Activated T-helper 17 cell treated with anti-CD3 and anti-CD28 coated beads, Interleukin-2, amount 50 U/mL, for 72 hours (primary cell): ENCODE measurements at places on chromosomes 5 and 9.

DNA sequence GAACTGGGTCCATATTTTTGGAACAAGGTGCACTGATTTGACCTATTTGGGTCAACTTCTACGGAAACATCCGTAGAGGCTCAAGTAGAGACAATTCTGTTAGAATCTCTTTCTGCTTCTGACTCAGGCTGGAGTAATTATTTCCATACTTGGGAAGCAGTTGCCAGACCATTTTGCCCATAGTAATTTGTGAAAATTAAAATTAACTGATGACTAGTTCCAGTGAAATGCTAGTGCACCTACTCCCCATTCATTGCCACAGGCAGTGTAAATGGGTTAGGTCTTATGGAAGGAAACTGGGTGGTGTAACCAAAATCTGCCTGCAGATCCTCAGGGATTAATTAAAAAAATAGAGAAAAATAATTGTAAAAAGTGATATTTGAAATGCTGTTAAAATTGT lies 201.1 kb downstream of the TENT4A start:
- ATAC-seq, result no peak

DNA sequence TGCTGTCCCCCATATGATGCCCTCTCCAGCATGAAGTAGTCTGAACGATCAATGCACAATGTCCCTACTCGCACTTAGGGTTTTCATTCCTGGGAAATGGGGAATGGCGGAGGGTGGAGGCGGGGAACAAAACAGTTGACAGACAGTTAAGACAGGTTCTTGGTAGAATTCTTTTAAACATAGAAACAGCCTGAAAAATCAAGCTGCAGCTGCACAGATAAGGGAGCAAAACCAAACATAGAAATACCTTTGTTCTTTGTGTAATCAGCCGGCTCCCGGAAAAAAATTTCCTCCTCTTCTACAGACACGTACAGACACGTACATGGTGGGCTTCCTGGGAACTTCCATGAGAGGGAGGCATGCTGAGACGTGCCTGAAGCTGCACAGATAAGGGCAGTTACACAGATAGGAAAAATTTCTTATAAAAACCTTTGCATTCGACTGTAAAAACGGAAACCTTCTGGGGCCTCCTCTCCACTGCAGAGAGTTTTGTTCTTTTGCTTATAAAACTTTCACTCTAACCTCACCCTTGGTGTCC lies 662.4 kb upstream of the PTPRD start:
- no peak for ATAC-seq

GRCh38 chr9:82621447-82621846 lies 441.5 kb downstream of the RASEF start:
- no peak for ATAC-seq

DNA sequence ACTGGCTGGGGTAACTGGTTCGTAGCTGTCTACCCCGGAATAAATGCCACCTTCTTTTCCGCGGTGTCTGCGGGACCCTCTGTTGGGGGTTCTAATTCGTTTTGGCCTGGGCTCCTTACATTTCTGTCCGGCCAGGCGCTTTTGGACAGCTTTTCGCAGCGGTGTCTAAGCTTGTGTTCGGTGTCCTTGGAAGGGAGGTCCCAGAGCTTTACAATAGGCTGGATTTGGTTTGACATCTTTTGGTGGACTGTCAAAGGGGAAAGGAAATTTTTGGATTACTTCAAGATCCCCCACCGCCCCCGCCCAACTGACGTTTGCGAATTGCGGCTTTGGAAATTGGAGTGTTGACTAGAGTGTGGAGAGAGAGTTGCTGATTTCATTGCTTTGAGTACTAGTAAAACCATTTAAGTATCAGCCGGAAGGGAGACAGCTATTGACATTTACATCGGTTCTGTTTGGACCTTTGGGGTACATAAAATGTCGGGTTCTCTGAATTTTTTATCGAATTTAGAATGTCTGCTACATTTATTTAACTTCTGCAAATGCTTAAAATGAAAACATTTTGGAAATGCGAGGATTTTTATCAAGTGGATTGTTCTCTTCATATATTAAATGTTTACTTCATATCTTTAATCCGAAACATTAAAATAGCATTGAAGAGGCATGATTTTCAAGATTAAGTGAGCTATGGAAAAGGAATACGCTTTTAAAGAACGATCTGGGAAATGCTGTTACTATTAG lies 4.7 kb upstream of the PURA start:
- no peak for ATAC-seq

- ATAC-seq, result no peak
Measured at GRCh38 chr5:95670568-95670967, 12.2 kb downstream of the SPATA9 start.

GRCh38 chr5:37871023-37871815 lies 31.4 kb upstream of the GDNF start:
- ATAC-seq, result no peak

- ATAC-seq, result no peak
Measured at GRCh38 chr5:178107756-178108310, 5.5 kb upstream of the N4BP3 start.

DNA sequence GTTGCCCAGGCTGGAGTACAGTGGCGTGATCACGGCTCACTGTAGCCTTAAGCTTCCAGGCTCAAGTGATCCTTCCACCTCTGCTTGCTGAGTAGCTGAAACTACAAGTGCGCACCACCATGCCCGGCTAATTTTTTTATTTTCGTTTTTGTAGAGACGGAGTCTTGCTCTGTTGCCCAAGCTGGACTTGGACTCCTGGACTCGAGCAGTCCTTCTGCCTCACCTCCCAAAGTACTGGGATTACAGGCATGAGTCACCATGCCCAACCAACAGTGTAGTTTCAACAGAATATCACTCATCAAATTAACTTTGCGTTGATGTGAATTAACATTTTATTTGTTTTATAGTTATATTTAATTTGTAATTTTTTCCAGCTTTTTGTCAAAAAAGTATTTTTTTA lies 45.3 kb downstream of the WDR70 start:
- no peak for ATAC-seq

- peak; percentile 72 for ATAC-seq
Measured at GRCh38 chr5:33997331-33997983, 10.4 kb downstream of the AMACR start.

- ATAC-seq, result no peak
Measured at GRCh38 chr9:15724016-15724415, 171.2 kb downstream of the CCDC171 start.

DNA sequence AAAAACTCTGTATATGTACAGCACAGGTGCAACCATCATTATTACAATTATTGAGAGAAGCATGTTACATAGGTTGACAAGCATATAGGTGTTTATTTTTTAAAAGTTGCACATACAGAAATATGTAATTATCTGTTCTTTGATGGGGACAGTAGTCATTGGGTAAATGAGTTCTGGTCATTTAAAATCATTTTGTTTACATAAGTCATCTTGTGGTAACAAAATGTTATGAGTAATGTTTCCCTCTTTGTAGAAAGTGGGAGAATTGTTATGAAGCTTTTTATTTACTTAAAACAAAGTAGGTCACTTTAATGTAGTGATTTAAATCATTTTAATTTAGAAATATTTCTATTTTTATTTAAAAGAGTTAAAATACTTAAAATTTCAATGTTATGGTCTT lies 33.8 kb upstream of the FBXL17 start:
- no peak for ATAC-seq

GRCh38 chr5:124725040-124725434 lies 21.4 kb downstream of the ZNF608 start:
- ATAC-seq, result no peak

DNA sequence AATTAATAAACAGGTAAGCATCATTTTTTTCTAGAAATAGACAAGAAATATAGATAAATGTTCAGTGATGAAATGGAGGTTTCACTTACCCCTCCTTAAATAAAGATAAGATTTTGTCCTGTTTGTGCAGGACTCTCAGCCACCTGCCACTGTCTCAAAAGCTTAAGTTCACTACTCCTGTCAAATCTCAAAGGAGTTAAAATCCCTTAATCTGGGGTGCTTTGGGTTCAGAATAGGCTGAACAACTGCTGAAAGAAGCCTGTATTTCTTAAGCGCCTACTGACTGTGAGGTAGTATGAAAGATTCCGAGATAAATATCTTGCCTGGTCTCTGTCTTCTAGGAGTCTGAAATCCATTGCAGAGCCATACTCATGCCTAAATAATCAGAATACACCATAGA lies 3.7 kb upstream of the BRINP1 start:
- no peak for ATAC-seq

DNA sequence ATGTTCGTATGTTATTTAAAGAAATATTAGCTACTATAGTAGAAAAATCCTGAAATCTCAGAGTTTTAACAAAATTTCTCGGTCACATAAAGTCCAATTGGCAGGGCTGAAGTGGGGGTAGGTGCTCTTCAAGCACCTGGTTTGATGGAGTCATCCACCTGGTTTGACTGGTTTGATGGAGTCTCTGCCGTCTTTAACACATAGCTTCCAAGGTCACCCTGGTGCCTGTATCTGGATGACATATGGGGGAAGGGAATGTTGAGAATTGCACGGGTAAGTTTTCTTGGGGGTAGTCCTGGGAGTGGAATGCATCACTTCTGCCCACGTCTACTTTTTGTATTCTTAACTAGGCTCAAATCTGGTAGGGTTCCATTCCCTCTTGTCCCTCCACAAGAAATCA lies 351.2 kb downstream of the SH3GL2 start:
- ATAC-seq, result no peak

DNA sequence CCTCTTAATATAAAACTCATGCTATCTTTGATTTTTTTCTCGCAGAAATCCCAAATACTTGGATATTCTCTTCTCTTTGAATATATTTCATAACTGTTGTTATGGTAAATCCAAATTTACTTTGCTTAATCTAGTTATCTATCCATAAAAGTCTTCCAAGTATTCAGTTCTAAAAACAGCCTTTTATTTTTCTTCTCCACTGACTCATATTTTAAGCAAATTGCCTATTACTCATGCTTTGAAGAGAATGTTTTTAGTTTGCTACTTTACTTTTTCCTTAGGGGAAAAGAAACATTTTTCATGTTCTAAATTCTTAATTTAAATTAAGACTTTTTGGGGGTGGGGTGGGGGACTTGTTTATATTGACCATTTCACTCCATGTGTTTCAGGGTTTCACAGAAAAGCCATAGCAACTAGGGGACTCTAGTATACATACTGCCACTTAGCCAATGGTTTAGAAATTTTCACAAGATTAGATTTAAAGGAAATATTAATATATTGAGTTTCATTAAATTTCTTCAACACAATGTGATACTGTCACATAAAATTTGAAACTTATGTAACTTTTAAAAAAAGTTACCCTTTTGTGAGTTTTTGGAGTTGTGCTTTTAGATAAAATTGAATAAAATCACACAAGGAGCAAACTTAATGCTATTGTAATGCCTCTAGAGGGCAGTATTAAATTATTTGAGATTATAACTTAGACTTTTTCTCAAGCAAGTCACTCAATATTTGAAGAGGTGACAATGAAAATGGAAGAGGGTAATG lies 545.8 kb upstream of the ARRDC3 start:
- ATAC-seq, result no peak

DNA sequence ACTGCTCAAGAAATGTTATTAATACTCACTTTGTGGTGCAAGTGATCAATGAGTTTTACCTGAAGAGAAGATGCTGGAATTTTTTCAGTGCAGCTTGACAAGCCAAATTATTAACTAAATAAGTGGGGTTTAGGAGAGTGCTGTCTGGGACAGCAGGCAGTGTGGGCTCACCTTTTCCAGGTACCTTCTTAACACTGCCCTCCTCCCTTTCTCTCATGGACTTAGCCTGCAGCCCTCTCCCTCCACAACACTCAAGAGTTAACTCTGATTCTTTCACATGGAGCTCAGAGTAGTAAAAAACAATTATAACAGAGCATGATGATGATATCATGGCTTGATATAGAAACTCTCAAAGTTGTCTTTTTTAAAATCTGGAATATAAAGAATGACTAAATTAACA lies 404.8 kb upstream of the SLC30A5 start:
- ATAC-seq, result peak; percentile 32

- no peak for ATAC-seq
Measured at GRCh38 chr9:15977438-15977837, 424.6 kb downstream of the CCDC171 start.

GRCh38 chr9:36993933-36994764 lies 39.9 kb downstream of the PAX5 start:
- no peak for ATAC-seq

DNA sequence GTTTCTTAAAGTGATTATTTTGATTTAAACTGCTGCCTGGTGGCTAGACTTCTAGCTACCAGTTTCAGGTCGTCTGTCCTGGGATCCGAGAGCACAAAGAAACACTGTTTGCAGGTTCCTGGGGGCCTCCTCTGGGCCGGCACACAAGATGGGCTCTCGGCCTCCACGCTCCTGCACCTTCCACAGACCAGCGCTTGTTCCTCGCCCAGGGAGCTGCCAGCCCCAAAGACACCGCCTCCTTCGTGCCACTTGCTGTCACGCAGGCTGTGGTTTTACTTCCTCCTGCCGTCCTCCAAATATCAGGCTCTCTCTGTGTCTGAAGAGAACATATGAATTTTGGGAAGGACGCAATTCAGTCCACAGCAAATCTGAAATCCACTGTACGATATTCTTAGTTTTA lies 105.8 kb downstream of the ROR2 start:
- no peak for ATAC-seq

DNA sequence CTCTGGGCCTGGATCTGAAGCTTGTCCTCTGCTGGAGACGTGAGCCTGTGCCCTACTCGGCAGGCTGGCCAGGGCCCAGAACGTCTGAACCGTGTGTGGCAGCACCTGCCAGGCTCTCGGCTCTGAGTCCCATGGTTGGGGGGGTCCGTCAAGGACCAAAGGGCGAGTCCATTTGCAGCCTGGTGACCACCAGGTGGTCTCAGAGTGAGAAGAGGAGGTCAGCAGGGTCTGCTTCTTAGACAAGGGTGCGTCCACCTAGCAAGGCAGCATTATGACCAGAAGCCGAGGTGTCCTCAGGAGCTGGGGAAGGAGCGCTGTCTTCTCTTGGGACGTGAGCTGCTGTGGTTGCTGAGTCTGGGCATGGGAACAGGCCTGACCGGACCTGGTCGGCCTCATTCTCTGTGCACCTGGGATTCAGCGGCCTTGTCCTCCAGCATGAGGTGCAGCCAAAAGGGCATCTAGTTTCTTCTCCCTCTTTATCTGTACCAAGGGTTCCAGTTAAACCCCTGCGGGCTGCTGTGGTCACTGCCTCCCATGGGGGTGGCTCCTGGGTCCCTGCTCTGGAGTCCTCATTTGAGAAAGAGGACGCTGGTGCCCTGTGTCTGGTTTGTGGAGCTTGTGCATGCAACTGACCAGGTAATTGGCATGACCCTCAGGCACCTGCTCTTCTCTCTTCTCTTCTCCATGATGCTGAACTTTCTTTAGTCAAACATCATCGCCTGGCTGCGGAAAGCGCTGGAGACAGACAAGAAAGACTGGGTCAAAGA lies 14.4 kb downstream of the EXOC3 start:
- ATAC-seq, result no peak

- ATAC-seq, result no peak
Measured at GRCh38 chr9:37769995-37770394, 14.9 kb downstream of the EXOSC3 start.

GRCh38 chr5:139062910-139063663 lies 135.1 kb downstream of the SIL1 start:
- no peak for ATAC-seq
